ENCODE measurements at places on chromosomes 3 and 15.

DNA sequence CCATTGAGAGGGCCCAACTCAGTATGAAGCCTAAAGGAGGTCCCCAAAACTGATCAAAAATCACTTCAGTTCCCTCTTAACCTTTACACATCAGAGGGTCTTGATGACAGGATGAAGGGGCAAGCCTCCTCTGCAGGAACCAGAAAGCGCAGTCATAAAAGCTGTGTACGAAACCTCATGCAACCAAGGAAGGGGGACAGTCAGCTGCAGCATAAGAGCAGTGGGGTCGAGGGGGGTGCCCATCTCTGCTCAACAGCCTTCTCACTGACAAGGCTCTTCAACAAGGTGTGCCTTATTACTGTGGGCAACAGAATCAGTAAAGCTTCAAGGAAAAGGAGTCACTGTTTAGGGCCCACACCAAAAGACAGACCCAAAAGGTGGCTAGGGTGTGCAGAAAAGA is 3.9 kb downstream of the POC1A start:
- no peak for DNase-seq

- no peak for DNase-seq
Observed at GRCh38 chr3:23894254-23895061, 22.3 kb downstream of the NKIRAS1 start.

- DNase-seq, result no peak
Observed at GRCh38 chr3:42852441-42852840, 23.2 kb downstream of the CYP8B1 start.

DNA sequence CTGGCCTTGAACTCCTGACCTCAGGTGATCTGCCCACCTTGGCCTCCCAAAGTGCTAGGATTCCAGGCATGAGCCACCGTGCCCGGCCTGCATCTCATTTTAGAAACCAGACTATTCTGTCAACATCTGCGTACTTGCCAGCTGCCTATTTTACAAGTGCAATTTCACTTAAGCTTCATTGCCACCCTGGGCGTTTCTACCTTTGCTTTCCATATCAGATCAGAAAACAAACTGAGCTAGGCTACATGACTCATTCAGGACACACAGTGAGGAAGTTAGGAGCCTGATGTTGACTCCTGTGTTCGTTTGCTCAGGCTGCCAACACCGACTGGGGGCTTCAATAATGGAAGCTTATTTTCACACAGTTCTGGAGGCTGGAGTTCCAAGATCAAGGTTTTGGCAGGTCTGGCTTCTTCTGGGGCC is 42.3 kb upstream of the KLHL25 start:
- DNase-seq, result no peak

DNA sequence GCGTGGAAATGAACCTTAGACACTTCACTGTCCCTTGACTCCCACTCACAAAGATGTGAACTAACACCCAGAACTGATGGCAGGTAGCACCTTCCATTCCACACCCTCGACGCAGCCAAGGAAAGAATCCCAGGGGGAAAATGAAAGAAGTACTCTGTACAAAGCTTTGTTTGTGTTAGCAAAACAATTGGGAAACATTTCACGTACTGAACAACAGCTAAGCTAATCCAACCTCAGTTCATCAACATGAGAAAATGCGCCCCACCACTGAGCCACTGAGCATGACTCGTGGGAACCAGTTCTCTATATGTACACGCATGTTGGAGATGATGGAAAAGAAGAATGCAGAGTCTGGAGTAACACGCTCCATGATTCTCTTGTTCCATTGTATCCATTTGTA is 32.0 kb downstream of the CORO2B start:
- DNase-seq, result no peak

GRCh38 chr3:2246873-2247648 is 148.4 kb downstream of the CNTN4 start:
- no peak for DNase-seq

GRCh38 chr3:86801066-86801465 is 189.9 kb downstream of the VGLL3 start:
- DNase-seq, result no peak

DNA sequence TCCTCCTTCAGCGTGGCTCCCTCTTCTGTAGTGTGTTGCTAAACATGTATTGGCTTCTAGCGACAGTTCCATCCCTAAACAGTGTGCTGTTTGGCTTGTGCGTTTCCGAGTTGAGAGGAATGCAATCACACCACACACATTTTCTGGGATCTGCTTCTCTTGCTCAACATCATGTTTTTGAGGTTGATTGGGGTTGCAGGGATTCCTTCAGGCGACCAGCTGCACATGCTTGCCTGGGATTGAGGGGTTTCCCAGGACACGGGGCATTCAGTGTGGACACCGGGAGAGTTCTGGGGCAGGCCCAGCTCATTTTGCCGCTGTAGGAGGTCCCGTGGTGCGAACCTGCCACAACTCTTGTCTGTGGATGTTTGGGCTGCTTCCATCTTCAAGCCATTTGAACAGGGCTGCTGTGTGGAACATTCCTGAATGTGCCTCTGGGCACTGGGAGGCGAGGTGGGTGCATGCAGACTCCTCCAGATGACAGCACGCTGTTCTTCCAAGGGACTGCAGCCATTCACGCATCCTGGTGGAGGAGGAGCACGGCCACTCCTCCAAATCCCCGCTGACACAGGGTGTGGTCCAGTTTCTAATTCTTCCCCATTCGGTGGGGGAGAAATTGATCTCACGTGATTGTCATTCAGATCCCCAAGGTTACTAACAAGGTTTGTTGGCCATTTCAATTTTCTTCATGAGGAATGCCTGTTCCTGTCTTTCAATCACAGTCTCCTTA is 82.8 kb downstream of the PLXNA1 start:
- DNase-seq, result no peak

DNA sequence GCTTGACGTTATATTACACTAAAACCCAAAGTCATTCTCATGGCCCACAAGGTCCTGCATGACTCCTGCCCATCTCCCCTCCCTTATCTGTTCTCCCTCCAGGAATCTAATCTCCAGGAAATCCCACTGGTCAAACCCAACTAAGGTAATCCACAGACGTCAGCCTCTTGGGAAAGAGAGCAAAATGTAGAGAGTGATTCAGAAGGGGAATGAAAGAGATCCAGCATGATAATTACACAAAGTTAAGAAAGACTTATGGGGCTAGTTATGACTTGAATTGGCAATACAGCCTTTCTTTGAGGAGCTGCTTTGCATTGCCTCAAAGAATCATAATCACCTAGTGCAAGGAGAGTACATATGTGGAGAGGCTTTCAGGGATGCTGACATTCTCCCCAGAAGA is 137.8 kb upstream of the MYRIP start:
- no peak for DNase-seq

- peak; percentile 75 for DNase-seq
Observed at GRCh38 chr3:115814778-115815380, 191.6 kb downstream of the GAP43 start.

DNA sequence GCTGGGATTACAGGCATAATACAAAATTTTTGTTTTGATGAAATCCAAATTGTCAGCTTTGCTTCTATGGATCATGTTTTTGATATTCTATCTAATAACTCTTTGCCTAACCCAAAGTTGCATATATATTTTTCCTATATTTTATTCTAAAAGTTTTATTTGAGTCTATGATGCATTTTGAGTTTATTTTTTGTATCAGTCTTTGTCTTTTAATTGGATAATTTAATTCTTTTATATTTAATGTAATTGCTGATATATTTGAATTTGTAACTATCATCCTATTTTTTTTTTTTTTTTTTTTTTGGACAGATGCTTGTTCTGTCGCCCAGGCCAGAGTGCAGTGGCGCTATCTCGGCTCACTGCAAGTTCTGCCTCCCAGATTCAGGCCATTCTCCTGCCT is 19.7 kb upstream of the DENND4A start:
- no peak for DNase-seq

- DNase-seq, result no peak
Observed at GRCh38 chr15:66654739-66655375, 47.2 kb upstream of the SMAD6 start.

DNA sequence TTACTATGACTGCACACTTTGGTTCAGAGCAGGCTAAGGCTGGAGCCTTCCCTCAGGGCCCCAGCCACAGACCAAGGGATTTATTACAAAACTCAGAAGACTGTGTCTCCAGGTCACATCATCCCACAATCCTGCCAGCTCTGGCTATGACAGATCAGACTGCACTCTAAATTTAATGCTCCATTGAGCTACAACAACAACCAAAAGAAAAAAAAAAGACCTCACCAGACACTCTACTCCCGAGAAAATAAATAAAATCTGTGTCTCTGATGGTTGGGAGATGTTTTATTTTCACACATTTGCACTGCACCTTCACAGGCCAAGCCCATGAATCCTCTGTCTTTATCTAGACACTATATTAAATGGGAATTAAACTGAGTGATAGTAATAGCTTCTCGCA is 50.8 kb upstream of the CTNNB1 start:
- no peak for DNase-seq

Data from suppressor macrophage treated with lipopolysaccharide for 4 hours (primary cell).